Stimulated activated CD8-positive, alpha-beta memory T cell treated with anti-CD3 and anti-CD28 coated beads, Interleukin-12 subunit alpha, Interleukin-12 subunit beta, amount 100 ng/mL, for 4 hours (primary cell): ENCODE measurements at places on chromosomes 1 and 21.

GRCh38 chr1:235659186-235659771, 9.7 kb upstream of the GNG4 start:
- DNase-seq: no peak

GRCh38 chr1:207978441-207978840, 67.5 kb upstream of the CD34 start:
- no peak for DNase-seq

DNA sequence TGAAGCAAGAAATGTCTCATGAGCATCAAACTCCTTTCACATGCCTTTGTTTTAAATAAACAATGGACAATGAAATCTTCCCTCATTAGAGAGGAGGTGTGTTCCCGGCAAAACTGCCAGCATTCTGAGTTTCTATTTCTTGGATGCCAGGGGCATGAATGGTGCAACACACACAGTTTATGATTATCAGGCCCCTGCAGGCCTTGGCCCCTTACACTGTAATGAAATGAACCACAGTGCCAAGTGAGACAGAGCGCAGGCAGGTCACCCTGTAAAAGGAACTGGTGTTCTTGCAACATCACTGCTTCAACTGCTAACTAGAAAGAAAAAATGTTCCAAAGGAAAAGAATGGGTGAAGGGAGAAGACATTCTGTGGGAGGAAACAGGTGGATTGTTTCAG, 3.8 kb upstream of the PIGC start:
- no peak for DNase-seq

DNA sequence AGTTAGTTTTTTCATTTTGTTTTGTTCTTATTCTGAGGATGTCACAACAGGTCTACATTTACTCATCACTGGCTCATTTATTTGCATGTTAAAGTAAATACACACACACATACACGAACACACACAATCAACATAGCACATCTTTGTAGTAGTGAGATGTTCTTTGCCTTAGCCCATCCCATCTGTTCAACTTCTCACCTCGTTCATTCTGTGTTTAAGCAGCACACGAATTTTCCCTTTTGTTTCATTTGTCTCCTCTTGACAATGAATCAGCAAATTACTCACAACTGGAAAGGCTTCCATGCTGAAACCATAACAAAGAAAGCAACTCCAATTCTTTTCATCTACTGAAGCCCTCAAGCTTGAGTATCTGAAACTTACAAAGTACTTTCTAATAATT, 133.3 kb upstream of the CHRM3 start:
- DNase-seq: no peak

GRCh38 chr1:109786531-109787021, 22.9 kb upstream of the EPS8L3 start:
- DNase-seq: no peak

DNA sequence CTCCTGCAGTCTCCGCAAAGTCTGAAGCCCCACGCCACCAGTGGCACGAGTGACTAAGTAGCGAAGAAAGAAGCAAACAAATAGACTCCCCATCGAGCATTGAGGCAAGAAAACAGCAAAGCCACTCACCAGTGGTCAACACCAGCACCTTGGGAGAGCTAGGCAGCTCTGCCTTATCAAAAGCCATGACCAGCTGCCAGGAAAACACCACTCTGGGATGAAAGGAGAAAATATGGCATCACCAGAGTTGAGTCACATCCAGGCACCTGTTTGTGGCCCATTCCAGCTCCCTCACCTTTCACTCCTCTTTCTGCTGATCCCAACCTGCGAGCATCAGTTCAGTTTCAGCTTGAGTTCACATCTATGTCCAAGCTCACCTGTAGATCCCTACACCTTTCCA, 17.2 kb downstream of the PDZK1 start:
- no peak for DNase-seq

DNA sequence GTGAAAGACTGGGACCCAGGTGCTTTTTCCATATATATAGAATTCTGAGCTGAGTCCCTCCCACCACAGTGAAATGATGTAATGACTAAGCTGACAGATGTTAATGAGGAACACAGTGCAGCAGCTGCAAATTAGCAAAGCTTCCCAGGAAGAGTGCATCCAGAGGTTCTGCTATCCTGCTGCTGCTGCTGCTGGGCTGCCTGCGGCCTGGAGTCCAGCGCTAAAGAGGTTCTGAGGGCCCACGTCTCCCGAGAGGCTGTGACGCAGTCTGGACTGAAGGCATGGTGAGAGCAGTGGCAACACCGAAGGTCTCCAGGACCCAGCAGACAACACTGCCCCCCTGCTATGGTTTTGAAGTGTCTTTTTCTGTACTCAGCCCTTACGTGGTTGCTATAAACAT, 63.9 kb downstream of the URB2 start:
- DNase-seq: no peak

DNA sequence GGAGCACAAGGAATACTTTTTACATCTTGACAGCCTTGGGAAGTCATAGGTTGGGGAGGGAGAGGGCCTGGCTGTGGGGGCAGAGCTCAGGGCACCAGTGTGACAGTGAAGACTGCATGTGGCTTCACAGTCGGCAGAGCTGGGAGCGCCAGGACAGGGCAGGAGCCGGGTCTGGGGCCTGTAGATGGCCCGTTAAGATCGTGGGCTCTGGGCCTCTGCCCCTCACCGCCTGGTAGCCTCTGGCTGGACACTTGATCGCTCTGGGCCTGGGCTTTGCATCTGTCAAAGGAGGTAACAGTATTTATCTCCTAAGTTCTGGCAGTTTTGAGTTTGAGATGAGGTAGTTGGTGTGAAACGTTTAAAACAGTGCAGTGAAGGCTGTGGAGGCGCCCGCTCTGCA, 4.8 kb downstream of the SLX9 start:
- no peak for DNase-seq

DNA sequence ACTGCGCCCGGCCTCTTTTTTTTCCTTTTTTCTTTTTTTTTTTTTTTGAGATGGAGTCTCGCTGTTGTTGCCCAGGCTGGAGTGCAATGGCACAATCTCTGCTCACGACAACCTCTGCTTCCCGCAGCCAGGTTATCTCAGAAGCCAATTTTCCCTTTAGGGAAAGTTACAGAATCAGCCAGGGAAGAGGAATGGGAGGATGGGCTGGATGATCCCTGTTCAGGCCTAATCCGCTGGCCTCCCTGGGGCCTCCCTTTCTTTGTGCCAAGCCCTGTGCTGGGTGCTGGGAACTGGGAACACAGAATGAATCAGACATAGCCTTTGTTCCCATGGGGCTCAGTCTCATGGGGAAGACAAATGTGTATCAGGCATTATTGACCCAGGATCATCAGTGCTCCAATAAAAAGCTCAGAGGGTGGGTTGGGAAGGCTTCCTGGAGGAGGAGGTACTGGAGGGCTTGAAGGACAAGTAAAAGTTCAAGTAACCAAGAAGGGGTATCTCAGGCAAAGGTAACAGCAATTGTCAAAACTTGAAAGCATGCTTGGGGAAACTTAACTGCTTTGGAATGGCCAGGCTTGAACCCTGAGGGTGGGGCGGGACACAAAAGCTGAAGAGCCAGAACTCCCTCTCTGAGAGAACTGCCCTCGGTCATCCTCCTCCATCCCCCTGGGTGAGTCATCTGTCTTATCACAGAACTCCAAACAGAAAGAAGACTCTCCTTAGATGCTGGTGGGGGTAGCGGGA, 14.3 kb downstream of the ECHDC2 start:
- no peak for DNase-seq

- no peak for DNase-seq
Observed at GRCh38 chr1:219330669-219331068, 157.0 kb downstream of the LYPLAL1 start.

DNA sequence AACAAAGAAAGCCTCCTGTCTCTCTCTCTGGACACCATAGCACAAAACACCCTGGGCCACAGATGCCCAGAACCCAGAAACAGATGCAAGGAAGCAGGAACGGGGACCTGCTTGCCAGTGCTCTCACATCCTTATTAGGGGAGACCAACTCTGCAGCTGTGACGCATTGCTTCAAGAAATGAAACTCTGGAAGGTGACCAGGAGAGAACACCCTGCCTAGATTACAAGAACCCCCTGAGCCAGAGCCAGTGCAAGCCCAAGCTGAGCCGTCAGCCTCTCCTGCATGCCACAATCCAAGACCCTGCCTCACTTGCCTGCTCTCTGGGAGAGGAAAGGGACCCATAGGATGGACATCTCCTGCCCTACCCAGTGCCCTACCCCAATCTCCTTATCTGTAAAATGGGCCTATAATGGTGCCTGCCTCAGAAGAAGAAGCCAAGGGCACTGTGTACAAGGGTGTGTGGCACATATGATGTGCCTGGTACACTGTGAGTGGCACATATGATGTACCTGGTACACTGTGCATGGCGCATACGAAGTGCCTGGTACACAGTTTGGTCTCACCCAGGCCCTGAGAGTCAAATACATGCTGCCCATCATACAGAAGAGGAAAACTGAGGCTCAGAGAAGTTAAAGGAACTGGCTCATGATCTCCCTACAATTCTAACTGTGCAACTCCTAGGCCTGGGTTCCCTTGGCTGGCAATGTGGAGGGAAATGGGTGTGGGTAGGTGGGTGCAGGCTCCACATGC, 16.8 kb upstream of the FAM131C start:
- DNase-seq: no peak

DNA sequence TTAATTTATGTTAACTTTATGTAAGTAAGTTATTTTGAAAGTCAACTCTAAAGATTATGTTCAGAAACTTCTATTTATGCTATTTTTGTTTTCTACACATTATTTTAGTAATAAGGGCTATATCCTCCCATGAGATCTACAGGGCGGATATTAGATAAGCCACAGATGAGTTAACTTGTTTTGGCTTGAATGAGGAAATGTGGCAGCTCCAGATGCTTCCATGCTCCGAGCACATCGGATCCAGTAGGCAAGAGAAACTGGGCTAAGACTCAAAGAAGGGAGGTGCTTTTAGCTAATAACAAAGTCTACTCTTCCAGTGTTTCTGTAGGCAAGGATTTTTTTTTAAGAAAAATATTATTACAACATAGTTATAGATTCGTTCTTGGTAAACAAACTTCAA, 20.0 kb upstream of the LAMC1 start:
- DNase-seq: no peak
